Cardiac septum (tissue), 1 donor: ENCODE measurements at places on chromosomes 3 and 15. TPM values are rescaled to one million over a fixed set of nuclear protein-coding genes. Genes with fewer than 3 reads are reported as not detected.
A peak's percentile ranks its signal among the peaks of the same experiment; 100 is the strongest.

DHX30 gene
- 48.3 TPM for total RNA-seq

SLC28A2 gene
- not detected for total RNA-seq

GATM gene
- 40.0 TPM for total RNA-seq

ATP8B4 gene
- total RNA-seq = 3.1 TPM

MAPKAPK3 gene
- 266 TPM for total RNA-seq

SEMA6D gene
- 9.9 TPM for total RNA-seq

GRM2 gene
- 0.30 TPM for total RNA-seq

GRCh38 chr15:33701304-33701696 lies 267.0 kb upstream of the CHRM5 start:
- DNase-seq = no peak

DNA sequence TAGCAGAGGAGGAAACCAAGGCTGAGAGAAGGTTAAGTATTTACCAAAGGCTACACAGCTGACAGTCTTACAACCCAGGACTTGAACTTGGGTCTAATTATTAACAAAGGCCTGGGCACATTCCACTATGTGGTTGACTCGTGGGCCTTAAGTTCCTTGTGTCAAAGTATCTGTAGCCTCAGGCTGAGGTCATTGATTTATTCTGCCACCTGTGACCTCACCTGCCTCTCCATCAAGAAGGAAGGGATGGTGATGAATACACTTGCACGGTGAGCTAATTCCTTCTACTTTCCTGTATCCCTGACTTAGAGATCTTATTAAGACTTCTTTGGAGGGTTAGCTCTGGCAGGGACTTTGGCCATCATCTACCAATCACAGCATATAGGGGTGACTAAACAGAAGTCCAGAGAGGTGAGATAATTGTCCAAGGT lies 19.9 kb upstream of the LRRC58 start:
- DNase-seq = no peak

DNA sequence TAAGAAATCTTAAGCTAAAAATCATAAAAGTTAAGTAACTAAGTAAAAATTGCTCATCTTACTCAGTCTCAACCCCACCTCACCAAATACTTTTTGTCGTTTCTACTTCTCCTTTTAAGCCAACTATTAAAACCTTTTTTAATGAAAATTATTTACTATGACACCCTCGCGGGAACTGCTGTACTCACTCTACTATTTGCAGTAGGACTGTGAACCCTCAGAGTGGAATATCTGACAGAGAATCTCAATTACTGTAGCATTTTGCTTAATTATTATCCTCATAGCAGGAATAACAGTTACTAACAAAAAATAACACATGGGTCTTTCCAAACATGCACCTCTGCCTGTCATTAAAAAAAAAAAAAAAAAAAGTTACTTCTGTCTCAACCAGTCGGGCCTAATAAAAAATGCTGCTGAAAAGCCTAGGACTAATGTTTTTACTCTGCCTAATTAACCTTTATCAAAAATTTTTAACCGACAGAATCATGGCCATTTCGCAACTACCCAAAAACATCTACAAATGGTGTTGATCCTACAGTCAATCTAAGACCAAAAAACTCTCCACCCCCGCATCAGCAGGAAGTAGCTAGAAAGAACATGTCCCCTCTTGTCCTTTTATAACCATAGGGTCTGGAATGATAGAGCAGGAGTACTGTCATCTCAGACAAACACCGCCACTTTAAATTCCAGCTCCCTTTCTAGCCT lies 10.2 kb downstream of the ALDH1L1 start:
- no peak for DNase-seq

DNA sequence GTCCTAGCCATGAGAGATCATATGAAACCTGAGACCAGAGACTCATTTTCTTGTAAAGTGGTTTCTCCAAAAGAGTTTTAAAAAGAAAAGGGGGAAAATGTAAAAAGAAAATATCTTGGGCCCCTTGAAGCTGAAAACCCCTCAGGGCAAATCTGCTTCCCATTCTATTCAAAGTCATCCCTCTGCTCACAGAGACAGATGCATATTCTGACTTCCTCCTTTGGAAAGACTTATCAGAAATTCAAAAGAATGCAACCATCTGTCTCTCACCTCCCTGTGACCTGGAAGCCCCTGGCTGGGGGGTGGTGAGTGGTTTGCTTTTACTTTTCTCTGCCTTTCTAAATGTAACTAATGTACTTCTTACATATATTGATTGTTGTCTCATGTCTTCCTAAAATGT lies 1154.8 kb downstream of the NSUN3 start:
- DNase-seq = no peak

- peak; percentile 58 for DNase-seq
Observed at GRCh38 chr3:121018917-121019321, 110.9 kb downstream of the STXBP5L start.

DNA sequence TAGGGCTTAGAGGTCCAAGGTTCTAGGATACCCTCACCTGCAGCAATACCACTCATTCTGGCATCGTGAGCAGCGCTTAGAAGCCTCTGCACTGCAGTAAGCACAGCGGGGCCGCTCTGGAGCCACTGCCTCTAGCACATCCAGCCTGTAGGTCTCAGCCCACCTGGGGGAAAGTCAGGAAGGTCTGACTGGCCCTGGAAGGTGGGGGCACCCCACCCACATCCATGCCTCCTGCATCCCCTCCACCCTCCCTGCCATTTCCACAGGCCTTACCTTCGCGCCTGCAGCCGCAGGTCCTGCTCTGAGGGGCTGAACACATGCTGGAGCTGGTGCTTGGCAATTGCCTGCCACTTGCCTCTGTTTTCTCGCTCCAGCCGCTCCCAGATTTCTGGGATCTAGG lies 901 bp upstream of the RASSF1 start:
- no peak for DNase-seq

DNA sequence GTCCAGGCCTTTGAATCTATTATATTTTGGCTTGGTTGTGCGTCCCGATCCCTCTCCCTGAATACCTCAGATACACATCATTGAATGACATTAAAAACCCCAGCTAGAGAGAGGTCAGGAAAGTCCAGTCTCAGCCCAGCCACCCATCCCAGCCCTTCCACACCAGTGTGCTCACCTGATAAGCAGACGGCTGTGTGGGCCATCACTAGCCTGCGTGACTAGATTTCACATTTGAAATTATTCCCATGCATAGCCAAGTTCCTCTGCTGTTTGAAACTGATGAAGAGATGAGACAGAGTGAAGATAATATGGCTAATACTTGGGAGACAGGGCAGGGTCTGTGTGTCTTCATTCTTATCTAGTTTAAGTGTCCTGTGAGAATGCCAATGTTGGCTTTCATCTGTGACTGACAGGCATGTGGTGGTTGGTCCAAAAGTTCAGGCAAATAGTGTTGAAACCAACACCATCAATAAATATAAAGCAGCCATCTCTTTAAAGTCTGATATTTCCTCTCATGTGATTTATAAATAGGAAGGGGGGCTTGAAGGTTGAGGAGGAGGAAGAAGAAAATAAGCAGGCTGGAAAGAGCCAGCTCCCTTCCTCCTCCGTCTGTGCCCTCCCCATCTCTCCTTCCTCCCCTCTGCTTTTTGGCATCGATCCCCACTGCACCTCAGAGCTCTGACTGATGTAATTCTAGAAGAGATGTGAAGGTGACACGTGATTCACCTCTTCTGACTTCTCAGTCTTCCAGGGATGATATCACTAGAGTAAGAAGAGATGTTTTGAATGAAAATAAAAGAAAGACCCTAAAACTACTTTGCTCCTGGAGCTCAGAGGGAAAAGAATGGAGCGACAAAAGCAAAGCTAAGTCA lies 5.1 kb downstream of the FAM43A start:
- DNase-seq = no peak

GRCh38 chr3:8441969-8442559 lies 59.6 kb upstream of the LMCD1 start:
- DNase-seq = no peak

- DNase-seq = no peak
Observed at GRCh38 chr3:172260381-172260780, 187.9 kb downstream of the GHSR start.

GRCh38 chr3:157329551-157329950 lies 107.1 kb upstream of the PTX3 start:
- DNase-seq = no peak

DNA sequence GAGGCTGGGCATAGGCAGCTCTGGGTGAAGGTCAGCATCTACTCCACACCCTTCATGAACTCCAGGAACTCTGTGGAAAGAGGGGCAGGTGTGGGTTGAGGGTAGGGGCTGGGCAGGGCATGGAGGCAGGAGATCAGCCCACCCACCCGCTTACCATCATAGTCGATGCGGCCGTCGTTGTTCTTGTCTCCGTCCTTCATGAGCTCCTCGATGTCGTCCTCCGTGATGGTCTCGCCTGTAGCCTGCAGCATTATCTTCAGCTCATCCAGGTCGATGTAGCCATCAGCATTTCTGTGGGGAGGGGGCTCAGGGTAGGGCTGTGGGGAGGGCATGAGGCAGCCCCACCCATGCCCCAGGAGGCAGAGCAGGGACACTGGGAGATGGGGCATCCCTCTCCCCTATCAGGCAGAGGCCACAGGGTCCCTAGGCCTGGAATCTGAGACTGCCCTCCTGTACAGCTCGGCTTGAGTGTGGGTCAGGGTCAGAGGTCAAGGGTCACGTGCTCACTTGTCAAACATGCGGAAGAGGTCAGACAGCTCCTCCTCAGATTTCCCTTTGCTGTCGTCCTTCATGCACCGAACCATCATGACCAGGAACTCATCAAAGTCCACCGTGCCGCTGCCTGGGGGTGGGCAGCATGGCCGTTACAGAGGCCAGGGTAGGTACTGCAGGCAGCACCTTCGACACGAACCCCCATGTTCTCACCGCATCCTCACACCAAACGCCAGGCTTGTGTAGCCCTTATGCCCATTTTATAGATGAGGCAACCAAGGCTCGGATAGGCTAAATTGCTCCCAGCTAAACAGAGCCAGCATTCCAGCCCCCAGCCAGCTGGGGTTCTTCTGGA lies 2.4 kb downstream of the TNNC1 start:
- DNase-seq = no peak

GRCh38 chr3:138806376-138807080 lies 28.2 kb downstream of the PIK3CB start:
- DNase-seq = no peak

DNA sequence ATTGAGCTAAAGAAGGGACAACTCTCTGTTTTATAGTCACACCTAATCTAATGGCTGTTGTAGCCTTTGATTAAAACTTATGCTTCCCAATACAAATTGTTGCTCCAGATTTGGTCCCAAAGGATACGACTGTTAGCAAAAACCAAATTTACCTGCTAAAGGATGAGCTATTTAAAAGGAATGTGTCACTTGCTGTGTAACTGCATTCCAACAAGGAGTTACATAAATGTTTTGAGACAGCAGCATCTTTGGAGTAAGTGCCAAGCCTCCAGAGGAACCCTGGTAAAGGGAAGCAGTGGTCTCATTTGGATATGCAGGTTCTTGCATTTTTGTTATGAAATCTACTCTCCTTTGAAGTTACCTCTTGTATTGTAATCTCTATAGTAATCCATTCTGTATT lies 233.3 kb downstream of the THSD4 start:
- DNase-seq = no peak

DNA sequence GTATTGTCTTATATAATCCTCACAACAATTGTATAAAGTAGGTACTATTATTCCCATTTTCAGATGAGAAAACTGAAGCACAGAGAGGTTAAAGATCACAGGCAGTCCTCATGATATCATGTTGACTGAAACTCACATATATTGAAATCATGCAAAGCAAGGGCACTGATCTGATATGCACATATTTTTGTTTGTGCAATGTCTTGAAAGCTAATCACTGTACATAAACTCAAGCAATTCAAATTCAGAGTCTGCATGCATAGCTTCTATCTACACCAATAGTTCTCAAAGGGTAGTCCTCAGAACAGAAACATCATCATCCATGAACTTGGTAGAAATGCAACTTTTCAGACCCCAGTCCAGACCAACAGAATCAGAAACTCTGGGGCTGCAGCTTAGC lies 119.2 kb upstream of the STT3B start:
- DNase-seq = no peak

GRCh38 chr3:31878231-31878838 lies 102.7 kb downstream of the OSBPL10 start:
- no peak for DNase-seq

GRCh38 chr3:127779747-127780146 lies 42.6 kb downstream of the MGLL start:
- DNase-seq = no peak

DNA sequence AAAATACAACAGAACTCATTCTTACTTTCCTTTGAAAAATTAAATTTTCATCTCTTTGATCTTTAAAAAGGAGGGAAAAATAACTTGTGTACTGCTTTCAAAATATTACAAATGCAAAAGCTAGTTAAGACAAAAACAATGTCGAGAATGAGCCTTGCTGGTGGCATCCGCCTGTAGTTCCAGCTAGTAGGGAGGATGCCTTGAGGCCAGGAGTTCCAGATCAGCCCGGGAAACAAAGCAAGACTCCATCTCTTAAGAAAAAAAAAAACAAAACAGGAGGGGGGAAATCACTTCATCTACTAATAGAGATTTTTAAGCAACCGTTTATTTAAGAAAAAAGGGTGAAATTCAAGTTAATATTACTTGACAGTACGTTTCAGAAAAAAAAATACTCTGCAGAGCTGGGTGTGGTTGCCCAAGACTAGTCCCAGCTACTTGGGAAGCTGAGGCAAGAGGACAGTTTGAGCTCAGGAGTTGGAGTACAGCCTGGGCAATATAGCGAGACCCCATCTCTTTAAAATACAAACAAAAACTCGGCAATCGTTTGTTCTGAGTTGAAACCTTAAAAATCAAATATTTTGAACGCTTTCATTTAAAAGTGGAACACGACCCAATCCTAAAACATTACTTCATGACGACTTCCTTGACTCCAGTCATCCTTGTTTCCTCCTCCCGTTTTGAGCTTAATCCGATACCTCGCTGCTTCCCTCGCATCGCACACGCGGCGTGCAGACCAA lies 1.2 kb downstream of the KPNA1 start:
- DNase-seq = no peak

GRCh38 chr15:35519541-35520149 lies 26.3 kb downstream of the DPH6 start:
- no peak for DNase-seq

DNA sequence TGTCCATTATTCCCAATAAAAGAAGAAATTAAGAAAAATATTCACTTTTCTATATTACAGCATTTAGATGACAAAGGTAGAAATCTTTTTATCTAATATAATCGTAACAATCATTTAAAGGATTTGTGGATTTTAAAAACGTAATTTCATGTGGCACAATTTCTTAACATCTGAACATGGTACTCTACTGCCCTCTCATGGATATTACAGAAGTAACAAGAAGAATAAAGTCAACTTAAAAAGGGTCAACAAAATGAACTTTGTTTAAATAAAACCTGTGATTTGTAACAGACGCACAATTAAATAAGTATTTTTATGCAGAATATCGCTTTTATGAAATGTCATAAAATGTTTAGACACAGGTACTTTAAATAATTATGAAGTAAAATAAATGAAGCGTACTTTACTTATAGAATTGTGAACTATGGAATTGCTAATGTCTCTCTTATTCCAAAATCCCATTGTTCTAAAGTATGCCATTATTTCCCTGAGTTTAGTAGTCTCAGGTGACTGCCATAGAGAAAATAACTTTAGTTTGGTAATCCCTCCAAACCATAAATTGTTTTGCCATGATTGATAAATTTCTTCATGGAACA lies 366.8 kb upstream of the ZNF385D start:
- no peak for DNase-seq

- no peak for DNase-seq
Observed at GRCh38 chr3:124582621-124583395, 147.4 kb upstream of the UMPS start.
